ENCODE measurements at places on chromosomes 13 and 19.

DNA sequence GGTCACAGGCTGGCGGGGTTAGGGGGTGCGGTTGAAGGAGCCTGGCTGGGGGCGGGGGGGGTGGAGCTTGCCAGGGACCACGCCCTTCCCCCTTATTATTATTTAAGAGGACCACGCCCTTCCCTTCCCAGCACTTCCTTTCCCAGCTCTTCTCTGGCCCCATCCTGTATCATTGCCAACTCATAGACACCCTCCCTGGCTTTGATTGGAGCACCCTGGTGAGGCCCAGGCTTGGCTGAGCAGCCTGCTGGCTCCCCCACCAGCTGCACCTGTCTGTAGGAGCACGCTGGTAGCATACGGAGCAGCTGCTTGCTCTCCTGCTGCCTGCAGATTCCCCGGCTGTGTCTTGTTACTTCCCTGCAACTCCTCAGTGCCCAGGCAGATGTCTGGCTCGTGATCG lies 62.5 kb upstream of the PDX1 start:
- peak; percentile 29 for DNase-seq

GRCh38 chr19:19460761-19461265 lies 54.5 kb downstream of the TSSK6 start:
- DNase-seq: no peak

DNA sequence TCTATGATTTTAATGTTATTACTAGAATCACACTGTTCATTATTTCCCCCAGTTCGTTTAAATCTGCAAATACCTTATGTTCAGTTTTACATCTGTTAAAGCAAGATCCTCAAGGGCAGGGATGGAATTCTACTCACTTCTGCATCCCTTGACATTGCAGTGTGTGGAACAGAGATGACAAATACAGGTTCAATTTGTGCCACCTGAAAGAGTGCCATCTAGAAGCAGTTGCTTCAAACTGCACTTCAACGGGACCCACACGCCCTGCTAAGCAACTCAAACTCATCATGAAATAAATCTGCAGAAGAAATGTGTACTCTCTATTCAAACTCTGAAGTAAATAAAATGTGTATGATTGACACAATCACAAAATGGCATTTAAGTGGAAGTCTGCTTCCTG lies 44.5 kb downstream of the RUBCNL start:
- DNase-seq: no peak

DNA sequence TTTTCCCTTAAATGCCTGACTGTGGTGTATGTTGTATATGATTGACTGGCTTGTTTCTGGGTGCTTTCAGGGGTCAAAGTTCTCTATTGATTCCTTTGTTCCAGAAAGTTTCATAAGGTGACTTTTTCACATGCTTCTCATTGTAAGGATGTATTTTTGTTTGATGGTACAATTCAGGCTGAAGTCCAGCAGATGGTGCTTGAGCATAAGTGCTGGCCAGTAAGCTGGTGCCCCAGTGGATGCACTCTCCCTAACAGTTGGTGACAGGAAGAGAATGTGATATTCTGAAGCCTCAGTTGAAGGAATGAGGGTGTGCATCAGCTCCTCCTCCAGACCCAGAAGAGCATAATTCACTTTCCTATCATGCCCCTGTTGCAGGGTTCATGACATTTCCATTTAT lies 1941.6 kb upstream of the PRR20A start:
- DNase-seq: no peak

DNA sequence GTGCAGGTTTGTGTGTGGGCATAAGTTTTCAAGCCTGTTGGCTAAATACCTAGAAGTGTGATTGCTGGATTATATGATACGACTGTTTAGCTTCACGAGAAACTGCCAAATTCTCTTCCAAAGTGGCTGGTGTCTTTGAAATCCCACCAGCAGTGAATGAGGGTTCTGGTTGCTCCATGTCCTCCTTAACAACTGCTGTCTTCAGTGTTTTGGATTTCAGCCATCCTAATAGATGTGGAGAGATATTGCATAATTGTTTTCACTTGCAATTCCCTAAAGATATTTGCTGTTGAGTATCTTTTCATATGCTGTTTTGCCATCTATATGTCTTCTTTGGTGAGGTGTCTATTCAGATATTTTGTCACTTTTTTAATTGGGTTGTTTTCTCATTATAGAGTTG lies 390.5 kb downstream of the ZNF536 start:
- no peak for DNase-seq

GRCh38 chr19:35034588-35035382 lies 4.5 kb downstream of the SCN1B start:
- DNase-seq: no peak

DNA sequence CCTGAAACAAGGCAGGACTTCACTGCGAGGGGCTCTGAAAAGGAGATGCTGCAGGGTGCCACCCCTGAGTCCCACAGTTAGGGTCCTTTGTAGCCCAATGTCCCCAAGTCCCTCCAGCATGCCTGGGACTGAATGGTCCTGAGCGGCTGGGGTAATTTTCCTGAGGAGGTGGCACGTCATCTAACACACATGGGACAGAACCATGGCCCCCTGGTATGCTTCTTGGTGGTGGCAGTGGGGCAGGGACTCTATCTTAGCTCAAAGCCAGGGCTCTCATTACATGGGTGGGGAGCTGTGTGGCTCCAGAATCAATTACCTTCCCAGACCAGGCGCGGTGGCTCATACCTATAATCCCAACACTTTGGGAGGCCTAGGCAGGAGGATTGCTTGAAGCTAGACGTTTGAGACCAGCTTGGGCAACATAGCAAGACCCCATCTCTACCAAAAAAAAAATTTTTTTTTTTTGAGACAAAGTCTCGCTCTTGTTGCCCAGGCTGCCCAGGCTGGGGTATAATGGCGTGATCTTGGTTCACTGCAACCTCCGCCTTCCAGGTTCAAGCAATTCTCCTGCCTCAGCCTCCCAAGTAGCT lies 7.9 kb upstream of the SLC7A9 start:
- no peak for DNase-seq

DNA sequence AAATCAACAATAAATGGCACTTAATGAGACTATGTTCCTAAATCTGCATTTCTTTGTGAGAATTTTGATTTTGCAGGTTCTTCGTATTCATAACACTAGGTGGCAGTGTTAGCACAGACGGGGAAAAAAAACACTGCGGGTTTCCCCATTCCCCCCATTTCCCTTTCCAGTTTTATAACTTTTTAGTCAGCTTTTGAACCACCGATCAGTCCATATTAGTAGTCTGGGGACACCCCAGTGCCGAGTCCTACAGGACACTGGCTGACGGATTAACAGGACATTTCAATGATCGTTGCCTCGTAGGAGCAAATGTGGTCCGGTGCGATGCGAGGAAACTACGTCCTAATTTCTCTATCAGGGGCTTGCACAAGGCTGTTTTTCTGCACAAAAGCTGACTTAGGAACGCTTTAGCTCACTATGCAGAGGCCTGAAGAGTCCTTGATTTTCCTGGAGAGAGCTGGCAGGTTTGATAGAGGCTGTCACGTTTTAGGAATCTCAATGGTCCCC lies 234.3 kb downstream of the LMO7 start:
- DNase-seq: peak; percentile 65

- DNase-seq: no peak
These were observed 87.3 kb downstream of the DNAJC15 start for GRCh38 chr13:43110658-43111057.

DNA sequence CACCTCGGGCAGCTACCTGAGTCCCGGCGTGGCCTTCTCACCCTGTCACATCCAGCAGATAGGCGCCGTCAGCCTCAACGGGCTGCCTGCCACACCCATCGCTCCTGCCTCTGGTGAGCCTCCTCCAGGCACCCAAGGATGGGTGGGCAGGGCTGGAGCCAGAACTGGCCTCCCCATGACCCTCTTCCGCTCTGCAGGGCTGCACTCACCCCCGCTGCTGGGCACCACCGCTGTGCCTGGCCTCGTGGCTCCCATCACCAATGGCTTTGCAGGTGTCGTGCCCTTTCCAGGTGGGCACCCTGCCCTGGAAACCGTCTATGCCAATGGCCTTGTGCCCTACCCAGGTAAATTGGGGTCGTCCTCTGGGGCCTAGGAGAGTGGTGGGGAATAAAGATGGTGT lies 57.7 kb downstream of the CELF5 start:
- no peak for DNase-seq

- DNase-seq: peak; percentile 19
These were observed 4.7 kb upstream of the GSK3A start for GRCh38 chr19:42246922-42247639.

- DNase-seq: no peak
These were observed 90.5 kb downstream of the C13orf42 start for GRCh38 chr13:51020600-51020999.

DNA sequence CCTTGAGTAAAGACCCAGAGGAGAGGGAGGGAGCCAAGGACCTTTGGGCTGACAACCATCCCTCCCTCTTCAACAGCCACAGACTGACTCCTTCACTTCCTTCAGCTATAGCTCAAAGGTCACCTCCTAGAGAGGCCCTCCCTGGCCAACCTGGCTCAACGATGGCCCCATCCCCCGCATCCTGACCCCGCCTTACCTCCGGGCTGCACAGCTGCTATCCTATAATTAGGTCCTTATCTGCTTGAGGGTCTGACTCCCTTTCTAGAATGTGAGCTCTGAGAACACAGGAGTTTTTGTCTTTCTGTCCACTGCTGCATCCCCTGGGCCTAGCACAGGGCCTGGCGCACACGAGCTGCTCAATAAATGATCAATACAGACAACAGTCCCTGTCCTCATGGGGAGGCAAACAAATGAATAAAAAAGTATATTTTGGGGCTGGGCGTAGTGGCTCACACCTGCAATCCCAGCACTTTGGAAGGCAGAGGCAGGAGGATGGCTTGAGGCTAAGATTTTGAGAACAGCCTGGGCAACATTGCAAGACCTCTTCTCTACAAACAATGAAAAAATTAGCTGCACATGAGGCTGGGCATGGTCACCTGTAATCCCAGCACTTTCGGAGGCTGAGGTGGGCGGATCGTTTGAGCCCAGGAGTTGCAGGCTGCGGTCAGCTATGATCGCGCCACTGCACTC lies 6.6 kb upstream of the LGALS4 start:
- no peak for DNase-seq

GRCh38 chr19:33309826-33310225 lies 7.5 kb upstream of the CEBPA start:
- DNase-seq: no peak

GRCh38 chr13:96958286-96958891 lies 35.9 kb downstream of the OXGR1 start:
- DNase-seq: no peak

DNA sequence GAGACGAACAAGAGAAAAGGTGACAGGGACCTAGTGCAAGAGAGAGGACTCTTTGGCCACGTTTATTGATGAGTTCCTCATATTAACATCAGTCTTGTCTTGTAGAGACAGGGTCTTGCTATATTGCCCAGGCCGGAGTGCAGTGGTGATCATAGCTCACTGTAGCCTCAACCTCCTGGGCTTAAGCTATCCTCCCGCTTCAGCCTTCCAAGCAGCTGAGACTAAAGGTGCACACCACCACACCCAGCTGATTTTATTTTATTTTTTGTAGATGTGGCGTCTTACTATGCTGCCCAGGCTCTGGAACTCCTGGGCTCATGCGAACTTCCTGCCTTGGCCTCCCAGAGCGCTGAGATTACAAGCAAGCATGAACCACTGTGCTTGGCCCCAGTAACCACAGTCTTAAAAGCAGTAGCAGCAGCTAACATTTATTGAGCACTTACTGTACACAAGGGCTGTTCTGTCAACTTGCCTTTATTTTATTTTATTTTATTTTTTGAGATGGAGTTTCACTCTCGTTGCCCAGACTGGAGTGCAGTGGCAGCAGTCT lies 1.1 kb upstream of the SH2D3A start:
- no peak for DNase-seq

GRCh38 chr13:97660594-97661260 lies 226.8 kb downstream of the RAP2A start:
- DNase-seq: peak; percentile 18

GRCh38 chr13:38394777-38395496 lies 45.3 kb downstream of the UFM1 start:
- DNase-seq: no peak

Data from right hindlimb (tissue), 1 donor.